ENCODE measurements at places on chromosomes 7 and 10.

DNA sequence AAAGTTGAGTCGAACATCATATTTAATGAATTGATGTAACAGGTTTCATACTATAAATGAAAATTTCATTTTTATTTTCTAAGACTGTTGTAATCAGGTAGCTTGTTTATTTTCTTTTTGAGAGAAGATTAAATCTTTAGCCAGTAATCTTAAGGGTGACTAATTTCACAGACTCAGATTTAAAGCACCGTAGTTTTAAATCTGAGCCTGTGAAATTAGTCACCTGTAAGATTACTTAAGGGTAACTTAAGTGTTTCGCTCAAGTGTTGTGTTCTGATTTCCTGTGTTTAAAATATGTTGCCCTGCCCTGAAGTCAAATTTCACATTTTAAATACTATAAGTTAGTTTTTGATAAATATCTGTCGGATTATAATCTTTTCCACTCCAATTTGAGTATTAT lies 35.8 kb upstream of the TMEM236 start:
- peaks cover 53% of the 10 kb centered on the region for H3K36me3 ChIP-seq
- H3K4me1 ChIP-seq, result peaks cover 2% of the 10 kb centered on the region
- H3K27me3 ChIP-seq, result no peaks in the 10 kb centered on the region
- H3K27ac ChIP-seq, result no peak overlapping the region

- H3K27me3 ChIP-seq, result no peaks in the 10 kb centered on the region
- no peaks in the 10 kb centered on the region for H3K36me3 ChIP-seq
- H3K27ac ChIP-seq, result no peak overlapping the region
- H3K4me3 ChIP-seq, result no peak overlapping the region
- DNase-seq, result no peak
Observed at GRCh38 chr10:123318516-123318915, 164.3 kb downstream of the BUB3 start.

DNA sequence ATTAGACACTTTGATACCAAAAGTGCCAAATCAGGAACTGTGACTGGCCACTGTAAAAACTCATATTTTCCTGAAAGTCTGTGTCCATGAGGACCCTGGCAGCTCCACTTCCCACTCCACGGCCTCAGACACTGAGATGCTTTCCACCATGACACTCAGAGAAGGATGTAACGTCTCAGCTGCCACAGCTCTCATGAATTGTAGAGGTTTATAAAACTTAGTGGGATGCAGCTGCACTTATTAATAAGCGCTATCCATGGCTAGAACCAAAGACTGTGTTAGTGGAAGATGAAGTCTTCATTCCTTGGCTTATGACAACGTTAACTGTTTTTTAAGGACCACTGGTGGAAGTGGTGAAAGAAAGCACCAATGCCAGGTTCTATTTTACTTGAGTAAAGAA lies 121.0 kb downstream of the ITIH5 start:
- H3K27me3 ChIP-seq, result peaks cover under 1% of the 10 kb centered on the region
- no peaks in the 10 kb centered on the region for H3K4me1 ChIP-seq
- no peak overlapping the region for H3K4me3 ChIP-seq
- H3K27ac ChIP-seq, result no peak overlapping the region

DNA sequence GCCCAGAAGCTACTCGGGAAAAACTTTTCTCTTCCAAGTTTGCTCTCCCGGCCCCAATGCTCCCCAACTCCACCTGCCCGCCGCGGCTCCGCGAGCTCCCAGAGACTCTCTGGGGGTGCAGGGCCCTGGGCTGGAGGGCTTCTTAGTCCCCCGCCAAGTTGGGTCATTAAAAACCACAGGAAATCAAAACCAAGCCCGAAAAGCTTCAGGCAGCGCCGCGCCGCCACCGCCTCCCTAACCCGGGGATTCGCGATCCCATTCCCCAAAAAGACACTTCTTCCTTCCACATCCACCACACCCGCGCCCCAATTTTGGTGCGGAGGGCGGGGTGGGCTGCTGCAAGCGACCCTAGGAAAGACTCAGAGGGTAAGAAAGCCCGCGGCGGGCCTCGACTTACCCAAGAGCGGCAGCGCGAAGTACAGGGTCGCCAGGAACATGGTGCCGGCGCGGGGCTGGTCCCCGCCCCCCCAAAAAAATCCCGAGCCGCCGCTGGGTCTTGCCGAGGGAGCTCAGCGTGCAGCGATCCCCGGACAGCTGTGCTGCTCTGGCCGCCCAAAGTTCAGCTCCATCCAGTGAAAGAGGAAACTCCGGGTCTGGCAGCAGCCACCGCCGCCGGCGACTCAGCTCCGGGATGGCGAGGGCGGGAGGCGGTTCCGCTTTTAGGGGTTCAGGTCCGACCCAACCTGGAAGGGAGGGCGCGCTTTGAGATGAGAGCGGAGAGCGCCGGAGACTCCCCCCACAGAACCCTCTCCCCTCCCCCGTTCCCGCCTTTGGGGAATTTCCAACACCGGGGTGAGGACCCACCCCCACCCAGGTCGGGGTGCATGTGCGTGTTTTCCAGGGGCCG lies 1.2 kb downstream of the GFRA1 start:
- no peak overlapping the region for H3K27ac ChIP-seq
- H3K4me1 ChIP-seq, result peaks cover 12% of the 10 kb centered on the region
- DNase-seq, result no peak
- H3K4me3 ChIP-seq, result peak overlapping the region; percentile 92
- no peaks in the 10 kb centered on the region for H3K36me3 ChIP-seq

GRCh38 chr10:91743465-91743864 lies 54.8 kb upstream of the TNKS2 start:
- H3K36me3 ChIP-seq, result peaks cover 16% of the 10 kb centered on the region
- no peak for DNase-seq
- H3K4me1 ChIP-seq, result peaks cover 18% of the 10 kb centered on the region

- no peaks in the 10 kb centered on the region for H3K4me1 ChIP-seq
- peaks cover 39% of the 10 kb centered on the region for H3K27me3 ChIP-seq
- no peak for DNase-seq
- H3K27ac ChIP-seq, result no peak overlapping the region
Observed at GRCh38 chr7:113099284-113099919, 12.8 kb upstream of the GPR85 start.

- H3K36me3 ChIP-seq, result peaks cover 8% of the 10 kb centered on the region
- peaks cover 54% of the 10 kb centered on the region for H3K4me1 ChIP-seq
- no peak for DNase-seq
- no peaks in the 10 kb centered on the region for H3K27me3 ChIP-seq
- H3K27ac ChIP-seq, result peak overlapping the region; percentile 80
Observed at GRCh38 chr10:21724020-21724589, 190.1 kb downstream of the MLLT10 start.

- DNase-seq, result no peak
- peaks cover 38% of the 10 kb centered on the region for H3K27me3 ChIP-seq
- no peaks in the 10 kb centered on the region for H3K36me3 ChIP-seq
- H3K4me3 ChIP-seq, result no peak overlapping the region
Observed at GRCh38 chr7:50321487-50322067, 17.1 kb downstream of the IKZF1 start.

DNA sequence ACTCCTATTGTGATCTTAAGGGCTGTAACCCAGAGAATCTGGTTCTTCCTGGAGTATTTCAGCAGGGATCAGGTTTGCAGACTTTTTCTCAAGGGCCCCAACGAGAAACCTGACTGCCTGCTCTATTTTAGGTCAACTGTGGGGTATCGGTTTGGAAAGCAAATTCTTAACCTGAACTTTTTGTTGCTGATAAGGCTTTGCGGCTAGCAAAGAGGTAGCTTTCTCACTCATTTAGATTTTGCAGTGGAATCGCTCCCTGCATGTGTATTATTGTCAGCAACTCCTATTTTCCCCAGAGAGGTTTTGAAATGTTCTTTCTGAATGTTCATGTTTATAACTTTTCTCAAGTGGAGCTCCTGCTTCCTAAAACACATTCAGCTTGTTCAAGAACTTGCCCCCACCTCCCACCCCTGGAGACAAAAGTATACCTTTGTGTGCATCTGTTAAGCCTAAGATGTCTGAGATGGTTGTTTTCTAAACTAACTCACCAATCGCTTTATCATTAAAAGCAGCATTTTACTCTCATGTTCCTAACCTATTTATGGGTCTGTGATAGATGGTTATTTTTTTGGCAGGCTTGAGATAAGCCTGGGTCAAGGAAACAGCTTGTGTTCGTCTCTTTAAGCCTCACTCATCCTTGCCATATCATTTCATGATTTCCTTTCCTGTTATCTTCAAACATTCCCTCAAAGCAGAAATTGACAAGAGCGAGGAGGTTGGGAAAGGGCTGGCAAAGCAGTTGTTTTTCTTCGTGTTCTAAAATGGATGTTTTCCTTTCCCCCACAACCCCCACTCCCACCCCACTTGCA lies 129.8 kb downstream of the BAMBI start:
- peaks cover 9% of the 10 kb centered on the region for H3K27me3 ChIP-seq
- H3K27ac ChIP-seq, result no peak overlapping the region
- no peak overlapping the region for H3K4me3 ChIP-seq
- no peaks in the 10 kb centered on the region for H3K36me3 ChIP-seq
- DNase-seq, result no peak
- peaks cover 18% of the 10 kb centered on the region for H3K4me1 ChIP-seq

DNA sequence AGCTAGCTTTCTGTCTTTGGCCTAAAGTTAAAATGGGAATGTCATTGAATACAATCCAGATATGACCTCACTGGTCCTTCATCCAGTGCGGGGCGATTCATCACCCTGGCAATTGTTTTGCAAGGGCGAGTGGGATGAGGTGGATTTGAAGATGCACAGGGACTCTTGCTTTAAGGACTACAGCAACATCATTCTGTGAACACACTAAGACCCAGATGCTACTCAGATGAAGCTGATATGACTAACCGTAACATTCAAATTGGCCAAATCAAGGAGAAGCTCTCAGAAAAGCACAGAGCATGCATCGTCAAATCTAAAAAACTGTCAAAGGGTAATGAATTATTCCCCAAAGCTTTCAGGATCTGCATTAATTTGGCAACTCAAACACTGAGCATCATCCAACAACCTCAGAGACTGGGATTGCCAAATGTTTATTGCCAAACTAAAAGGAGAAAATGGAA lies 12.8 kb downstream of the CPA1 start:
- H3K27me3 ChIP-seq, result no peaks in the 10 kb centered on the region
- H3K36me3 ChIP-seq, result peaks cover under 1% of the 10 kb centered on the region
- no peak overlapping the region for H3K4me3 ChIP-seq

DNA sequence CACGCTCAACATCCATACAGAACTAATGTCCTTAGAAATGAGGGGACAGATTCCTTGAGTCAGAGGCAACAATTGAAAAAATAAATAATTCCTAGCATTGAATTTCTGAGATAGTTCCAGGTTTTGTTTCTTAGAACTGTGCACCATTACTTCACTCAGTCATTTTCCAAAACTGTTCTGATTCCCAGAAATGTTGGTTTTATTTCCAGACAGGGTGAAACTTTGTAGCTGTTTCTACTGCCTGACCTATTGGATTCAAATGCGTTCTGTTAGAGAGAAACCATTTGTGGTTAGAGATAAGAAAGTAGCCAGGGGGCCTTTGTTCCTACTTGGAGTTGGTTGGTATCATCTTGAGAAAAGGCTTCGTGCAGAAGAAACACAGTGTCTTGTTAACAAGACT lies 8.1 kb upstream of the DEPP1 start:
- DNase-seq, result no peak
- no peaks in the 10 kb centered on the region for H3K27me3 ChIP-seq
- H3K27ac ChIP-seq, result no peak overlapping the region
- H3K36me3 ChIP-seq, result peaks cover 3% of the 10 kb centered on the region
- no peak overlapping the region for H3K4me3 ChIP-seq

- H3K4me1 ChIP-seq, result peaks cover 5% of the 10 kb centered on the region
- no peak for DNase-seq
- no peak overlapping the region for H3K27ac ChIP-seq
- no peaks in the 10 kb centered on the region for H3K27me3 ChIP-seq
- no peaks in the 10 kb centered on the region for H3K36me3 ChIP-seq
Observed at GRCh38 chr10:30527623-30528428, 93.8 kb downstream of the MAP3K8 start.

GRCh38 chr7:35024298-35024697 lies 13.0 kb downstream of the DPY19L1 start:
- peaks cover 25% of the 10 kb centered on the region for H3K4me1 ChIP-seq
- no peaks in the 10 kb centered on the region for H3K27me3 ChIP-seq
- H3K27ac ChIP-seq, result no peak overlapping the region
- DNase-seq, result no peak
- no peak overlapping the region for H3K4me3 ChIP-seq

- H3K4me3 ChIP-seq, result no peak overlapping the region
- no peak for DNase-seq
- peaks cover 8% of the 10 kb centered on the region for H3K4me1 ChIP-seq
- H3K36me3 ChIP-seq, result no peaks in the 10 kb centered on the region
- no peak overlapping the region for H3K27ac ChIP-seq
Observed at GRCh38 chr10:75239096-75239790, 3.5 kb upstream of the COMTD1 start.

GRCh38 chr7:109190766-109191398 lies 621.2 kb downstream of the DNAJB9 start:
- no peak overlapping the region for H3K4me3 ChIP-seq
- H3K4me1 ChIP-seq, result no peaks in the 10 kb centered on the region
- H3K27me3 ChIP-seq, result no peaks in the 10 kb centered on the region
- no peaks in the 10 kb centered on the region for H3K36me3 ChIP-seq
- DNase-seq, result no peak
- no peak overlapping the region for H3K27ac ChIP-seq

All from osteocyte (in vitro differentiated cells).